Posterior cingulate gyrus (tissue), 11 donors: ENCODE measurements at places on chromosomes 5 and 9.

DNA sequence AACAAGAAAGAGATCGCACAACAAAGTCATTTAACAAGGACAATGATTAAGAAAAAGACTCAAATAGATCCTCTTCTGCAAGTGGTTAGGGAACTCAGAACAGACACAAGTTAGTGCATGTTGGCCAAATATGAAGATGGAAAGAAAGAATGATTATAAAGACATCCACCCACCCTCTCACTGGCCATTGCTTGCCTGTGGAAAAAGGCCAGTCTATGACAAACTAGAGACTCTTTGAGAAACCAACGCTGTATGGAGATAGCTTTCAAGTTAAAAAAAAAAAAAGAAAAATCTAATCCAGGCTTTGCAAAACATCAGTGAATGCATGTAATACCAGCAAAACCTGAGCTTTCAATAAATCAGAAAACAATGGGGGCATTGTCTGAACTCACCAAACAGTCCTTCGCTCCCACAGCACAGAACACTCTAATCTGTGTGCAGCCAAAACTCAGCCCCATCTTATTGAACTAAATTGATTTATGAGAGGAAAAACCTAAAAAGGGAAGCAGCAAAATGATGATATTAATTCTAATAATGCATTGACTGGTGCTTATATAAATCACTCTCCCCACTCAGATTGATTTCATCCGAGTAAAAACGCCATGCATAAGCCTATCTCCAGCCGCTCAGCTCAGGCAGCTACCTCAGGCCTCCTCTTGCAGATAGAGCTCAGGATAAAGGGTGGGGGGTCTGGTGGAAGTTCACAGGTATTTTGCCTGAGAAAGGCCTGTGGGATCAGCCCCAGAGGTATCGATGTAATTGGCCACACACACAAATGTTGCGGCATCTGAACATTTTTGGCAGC lies 547.1 kb downstream of the CCDC171 start:
- DNase-seq = no peak

DNA sequence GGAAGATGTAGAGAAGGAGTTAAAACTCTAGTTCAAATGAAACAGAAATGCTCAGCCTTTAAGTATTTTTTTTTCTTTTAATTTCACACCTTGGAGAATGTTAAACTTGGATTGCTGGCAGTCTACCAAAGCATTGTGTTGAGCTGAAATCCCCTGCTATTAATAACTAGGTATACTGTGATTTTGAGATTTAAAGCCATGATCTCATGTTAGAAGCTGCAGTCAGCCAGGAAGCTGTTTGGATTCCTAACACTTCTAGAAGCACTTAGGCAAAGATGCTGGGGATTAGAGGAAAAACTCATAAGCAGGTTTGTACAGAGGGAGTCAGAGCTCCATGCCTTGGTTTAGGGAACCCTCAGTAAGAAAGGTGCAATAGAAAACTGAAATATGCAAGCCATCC lies 141.4 kb downstream of the KIF4B start:
- DNase-seq = no peak

DNA sequence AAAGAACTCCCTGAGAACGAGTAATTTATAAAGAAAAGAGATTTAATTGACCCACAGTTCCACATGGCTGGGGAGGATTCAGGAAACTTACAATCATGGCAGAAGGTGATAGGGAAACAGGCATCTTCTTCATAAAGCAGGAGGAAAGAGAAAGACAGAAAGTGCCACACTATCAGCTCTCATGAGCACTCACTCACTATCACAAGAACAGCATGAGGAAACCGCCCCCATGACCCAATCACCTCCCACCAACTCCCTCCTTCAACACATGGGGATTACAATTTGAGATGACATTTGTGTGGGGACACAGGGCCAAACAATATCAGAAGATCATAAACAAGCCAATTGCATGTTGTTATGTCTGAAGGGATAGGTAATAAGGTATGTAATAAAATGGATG lies 935.9 kb upstream of the COX7C start:
- no peak for DNase-seq

DNA sequence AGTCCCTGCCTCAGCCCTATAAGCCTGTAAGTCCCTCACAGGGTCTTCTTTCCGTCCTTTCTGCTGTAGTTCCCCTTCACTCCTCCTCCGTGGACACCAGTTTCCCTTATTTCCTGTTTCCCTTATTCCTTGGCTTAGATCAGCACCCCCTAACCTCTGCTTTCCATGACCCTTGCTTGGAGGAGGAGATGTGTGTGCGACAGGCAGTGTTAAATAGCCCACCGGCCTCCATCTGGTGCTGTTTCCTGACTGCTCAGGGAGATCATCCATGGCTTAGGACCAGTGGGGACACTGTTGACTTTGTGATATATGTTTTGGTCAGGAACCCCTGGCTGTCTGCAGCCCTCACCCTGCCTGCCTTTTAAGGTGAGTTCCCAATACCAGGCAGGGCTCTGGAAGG lies 34.1 kb upstream of the PSD2 start:
- no peak for DNase-seq

- no peak for DNase-seq
Observed at GRCh38 chr9:24434183-24434582, 111.5 kb downstream of the IZUMO3 start.

DNA sequence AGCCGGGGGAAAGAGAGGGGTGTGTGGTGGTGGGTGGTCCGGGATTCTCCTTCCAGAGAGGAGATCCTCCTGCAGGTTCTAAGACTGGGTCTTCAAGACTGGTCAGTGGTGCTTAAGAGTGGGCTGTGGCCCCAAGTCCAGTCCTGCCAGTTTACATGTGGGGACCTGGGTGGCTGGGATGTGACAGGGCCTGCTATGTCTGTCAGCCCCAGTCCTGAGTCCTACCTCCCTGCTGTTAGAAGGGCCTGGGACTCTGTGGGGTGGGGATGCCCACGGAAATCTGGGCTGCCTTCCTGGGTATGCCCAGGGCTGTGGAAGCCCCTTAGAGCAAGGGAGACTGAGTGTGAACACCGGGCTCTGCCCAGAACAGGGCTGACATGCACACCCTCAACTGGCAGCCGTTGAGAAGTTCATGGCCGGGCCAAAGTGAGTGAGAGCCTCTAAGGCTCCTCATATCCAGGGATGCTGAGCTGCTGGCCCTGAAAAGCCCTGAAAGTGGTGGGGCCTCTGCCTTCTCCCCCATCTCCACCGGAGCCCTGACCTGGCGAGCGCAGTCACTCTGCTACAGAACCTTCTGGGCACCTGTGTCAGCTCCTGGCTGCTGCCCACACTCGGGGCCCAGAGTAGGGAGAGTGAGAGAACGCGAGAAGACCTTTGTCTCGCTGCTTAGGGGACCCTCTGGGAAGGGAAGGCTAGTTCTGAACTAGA lies 1.7 kb downstream of the PHF2 start:
- DNase-seq = no peak

- DNase-seq = no peak
Observed at GRCh38 chr5:156623381-156624040, 226.6 kb upstream of the PPP1R2B start.

DNA sequence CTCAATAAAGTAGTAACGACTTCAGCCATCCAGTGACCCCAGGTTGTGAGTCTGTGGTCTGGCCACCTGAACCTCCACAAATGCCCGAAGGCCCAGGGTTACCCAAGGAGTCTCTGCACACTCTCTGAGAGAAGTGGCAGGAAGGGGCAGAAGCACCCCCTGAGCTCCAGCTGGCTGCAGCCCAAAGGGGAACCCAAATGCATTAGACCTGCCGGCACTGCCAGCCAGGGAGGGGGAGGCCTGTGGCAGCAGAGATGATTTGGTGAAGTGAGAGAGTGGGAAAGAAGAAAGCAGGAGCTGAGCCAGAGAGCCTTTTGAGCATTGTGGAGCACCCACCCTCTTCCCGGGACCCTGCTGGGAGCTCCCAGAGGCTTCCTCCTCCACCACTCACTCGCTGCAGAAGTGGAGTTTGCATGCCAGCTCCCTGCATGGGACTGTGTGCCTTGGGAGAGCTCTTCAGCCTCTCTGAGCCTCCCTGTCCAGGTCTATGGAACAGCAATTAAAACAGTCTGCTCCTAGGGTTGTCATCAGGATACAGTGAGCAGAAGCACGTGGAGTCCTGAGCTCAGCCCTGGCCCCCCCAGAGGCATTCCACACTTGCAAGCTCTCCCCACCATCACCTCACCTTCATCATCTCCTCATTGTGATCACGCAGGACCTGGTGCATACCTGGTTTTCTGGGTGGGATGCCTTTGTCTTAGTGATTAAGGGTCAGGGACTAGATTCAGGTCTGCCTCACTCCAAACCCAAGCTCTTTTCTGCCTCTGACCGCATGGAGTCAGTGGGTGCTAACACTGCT lies 13.8 kb upstream of the ANGPTL2 start:
- no peak for DNase-seq

DNA sequence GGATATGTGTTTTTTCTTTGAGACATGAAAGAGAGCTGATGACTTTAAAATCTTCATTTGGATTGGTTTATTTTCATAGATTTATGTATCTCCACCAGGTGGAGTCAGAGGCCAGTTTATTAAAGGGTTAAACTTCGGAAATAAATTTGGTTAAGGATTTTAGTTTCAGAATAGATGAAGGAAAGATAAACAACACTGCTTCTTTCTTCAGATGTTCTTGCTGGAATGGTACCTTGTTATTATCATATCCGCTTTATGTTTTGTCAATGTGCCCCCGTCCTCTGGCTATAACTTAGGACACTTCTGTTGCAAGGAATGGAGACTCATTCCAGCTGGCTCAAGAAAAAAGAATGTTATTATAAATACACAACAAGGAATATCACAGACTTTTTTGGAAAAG lies 81.2 kb downstream of the ALDH1A1 start:
- no peak for DNase-seq

DNA sequence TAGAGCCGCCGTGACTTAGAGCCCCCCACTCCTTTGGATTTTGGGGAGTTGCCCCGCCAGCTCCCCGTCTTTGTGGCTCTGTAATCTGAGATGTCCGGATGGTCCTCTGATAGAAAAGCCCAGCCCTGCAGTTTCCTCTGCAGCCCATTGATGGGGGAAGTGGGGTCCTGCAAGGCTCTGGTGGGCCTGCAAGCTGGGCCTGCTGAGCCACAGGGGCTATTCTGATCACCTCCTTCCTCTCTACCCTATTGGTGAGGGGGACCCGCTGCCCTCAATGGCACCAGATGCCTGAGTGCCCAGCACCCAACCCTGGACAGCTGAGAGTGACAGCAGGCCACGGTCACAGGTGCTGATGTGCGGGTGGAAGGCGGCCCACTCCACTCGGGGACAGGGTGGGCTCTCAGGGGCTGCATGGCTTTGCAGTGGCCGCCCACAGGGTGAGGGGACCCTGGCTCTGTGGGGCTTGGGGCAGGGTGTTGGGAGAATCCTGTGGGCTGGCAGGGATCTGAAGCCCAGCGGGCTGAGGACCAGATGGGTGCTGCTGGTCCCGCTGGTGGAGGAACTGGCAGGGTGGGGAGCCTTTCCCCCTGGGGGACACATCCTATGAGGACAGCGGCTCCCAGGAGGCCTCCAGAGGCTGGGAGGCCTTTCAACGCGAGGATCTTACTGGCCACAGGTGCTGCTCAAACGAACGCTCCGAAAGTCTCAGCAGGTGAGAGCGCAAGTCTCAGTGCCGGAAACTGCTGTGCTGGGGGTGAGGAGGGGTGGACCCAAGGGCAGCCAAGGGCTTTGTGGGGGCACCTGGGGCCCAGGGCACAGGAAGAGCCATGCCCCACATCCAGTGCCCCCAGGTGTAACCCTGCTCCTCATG lies 30.0 kb upstream of the LPCAT1 start:
- peak; percentile 80 for DNase-seq

GRCh38 chr9:98214811-98215210 lies 22.4 kb upstream of the CORO2A start:
- DNase-seq = peak; percentile 42

GRCh38 chr5:64612344-64612961 lies 77.8 kb upstream of the SHISAL2B start:
- DNase-seq = no peak

GRCh38 chr5:142175461-142176142 lies 67.0 kb downstream of the NDFIP1 start:
- no peak for DNase-seq

DNA sequence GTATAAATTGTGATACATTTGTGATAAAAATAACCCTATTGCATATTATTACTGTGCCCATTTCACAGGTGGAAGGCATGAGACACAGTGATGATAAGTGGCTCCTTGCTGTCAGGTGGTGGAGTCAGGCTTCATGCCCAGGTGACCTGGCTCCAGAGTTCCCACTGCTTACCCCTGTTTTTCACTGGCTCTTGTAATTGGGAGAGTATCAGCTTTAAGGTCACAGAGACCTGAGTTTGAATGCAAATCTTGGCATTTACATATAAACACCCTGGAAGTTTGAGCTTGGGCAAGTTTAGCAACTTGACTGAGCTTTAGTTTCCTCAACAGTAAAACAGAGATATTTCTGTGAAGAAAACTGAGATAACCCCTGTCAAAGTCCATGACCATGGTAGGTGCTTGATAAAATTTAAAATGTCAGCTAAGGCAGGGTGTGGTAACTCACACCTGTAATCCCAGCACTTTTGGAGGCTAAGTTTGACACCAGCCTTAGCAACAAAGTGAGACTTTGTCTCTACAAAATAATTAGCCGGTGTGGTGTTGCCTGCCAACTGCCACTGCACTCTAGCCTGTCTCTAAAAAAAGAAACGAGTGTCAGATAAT lies 29.2 kb downstream of the MAT2B start:
- no peak for DNase-seq

GRCh38 chr9:96417661-96418082 lies 498 bp downstream of the ZNF367 start:
- DNase-seq = no peak

DNA sequence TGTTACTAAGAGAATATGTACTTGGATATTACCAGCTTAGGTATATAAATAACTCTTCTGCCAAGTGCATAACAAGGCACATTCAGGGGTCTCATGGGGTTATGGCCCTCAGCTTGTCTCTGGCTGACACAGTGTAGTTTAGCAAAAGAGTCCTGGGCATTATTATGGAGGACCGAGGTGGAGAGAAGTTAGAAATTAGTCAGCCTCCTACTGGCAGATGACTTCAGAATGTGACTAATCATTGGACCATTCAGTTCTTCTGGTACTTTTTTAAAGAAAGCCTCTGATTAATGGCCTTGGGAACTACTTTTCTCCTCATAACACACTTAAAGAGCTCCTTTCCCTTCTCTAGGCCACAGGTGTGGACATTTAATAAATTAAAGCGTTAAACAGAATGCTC lies 178.9 kb downstream of the SH3GL2 start:
- no peak for DNase-seq
